ENCODE measurements at places on chromosomes 16 and 17. TPM values are rescaled to one million over a fixed set of nuclear protein-coding genes. Genes with fewer than 3 reads are reported as not detected.

GRCh38 chr17:54992797-54993639 is 24.5 kb downstream of the STXBP4 start:
- no peak for DNase-seq

- no peak for DNase-seq
Observed at GRCh38 chr16:16857603-16858283, 478.8 kb downstream of the NPIPA7 start.

DNA sequence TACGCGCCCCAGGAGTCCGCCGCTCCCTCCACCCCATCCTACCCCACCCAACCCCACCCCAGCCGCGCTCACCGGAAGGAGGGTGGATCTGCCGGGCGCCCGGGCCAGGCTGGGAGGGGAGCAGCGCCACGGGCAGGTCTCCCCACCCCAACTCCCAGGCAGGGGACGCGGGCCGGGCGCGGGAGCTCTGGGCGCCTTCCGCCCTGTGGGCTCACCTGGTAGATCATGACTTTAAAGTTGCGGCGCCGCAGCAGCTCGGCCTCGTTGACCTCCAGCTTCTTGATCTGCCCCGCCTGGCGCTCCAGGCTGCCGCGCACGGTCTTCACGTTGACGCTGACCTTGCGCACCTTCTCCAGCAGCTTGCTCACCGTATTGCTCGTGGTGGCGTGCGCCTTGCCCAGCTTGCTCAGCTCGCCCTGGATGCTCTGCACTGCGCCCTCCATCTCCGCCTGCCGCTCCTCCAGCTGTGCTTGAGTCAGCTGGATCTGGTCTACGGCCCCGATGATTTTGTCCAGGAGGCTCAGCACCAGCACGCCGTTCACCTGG is 571 bp downstream of the CAVIN1 start:
- DNase-seq: peak; percentile 76

- DNase-seq: no peak
Observed at GRCh38 chr16:79042886-79043285, 557.7 kb downstream of the MAF start.

- no peak for DNase-seq
Observed at GRCh38 chr17:39461926-39462569, 762 bp downstream of the CDK12 start.

DNA sequence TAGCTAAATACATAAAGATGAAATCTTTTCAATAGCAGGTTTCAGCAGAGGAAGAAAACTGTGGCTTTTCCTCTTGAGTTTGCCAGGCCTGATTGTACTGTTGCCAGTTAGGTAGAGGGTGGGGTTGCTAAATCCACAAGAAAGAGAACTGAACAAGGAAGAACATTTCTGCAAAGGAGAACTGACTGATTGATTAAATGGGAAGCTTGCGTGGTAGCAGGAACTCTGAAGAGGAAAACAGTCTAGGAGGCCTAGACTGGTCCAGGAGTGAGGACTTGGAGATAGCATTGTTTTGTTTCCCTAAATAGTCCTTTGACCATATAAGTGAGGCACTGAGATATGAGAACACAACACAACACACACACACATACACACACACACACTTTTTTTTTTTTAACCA is 18.8 kb downstream of the LRRC36 start:
- no peak for DNase-seq

DNA sequence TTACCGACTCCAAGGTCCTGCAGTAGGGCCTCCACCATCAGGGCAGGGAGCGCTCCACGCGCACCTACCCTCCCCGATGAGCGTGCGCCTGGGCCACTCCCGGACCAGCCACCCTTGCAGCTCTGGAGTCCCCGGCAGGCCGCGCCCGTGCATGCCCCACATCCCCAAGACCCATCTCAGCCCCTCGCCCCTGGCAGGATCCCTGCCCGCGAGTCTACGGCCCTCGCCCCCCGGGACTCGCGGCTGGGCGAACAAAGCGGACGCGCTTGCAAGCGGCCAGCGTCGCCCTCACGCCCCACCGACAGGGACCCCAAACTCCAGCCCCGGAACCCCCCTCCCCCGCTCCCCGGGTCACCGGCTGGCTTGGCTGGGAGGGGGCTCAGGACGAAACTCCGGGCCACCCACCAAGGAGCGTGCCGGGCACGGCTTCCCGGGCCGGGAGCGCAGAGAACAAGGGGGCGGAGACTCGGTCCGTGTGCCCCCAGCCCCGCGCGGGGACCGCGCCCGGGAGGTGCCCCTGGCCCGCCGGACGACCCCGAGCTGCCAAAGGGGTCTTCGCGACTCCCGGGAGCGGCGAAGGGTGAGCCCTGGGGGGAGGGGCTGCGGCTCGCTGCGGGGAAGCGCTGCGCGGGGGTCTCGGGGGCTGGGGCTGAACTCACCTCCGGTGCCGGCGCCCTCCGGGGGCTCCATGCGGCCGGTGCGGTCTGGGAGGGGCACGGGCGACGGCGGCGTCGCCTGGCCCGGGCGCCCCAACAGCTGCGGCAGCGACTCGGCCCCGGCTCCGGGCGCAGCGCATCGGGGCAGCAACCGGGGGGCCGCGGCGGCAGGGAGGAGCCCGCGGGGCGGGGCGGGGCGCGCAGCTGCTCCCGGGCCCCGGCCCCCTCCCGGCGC is at the start of gene DBNDD1:
DBNDD1 (minus strand) TSS at position 805 of the 891 bp plus-strand sequence; CDS start at position 690, 115 bp downstream.
- peak; percentile 61 for DNase-seq

DNA sequence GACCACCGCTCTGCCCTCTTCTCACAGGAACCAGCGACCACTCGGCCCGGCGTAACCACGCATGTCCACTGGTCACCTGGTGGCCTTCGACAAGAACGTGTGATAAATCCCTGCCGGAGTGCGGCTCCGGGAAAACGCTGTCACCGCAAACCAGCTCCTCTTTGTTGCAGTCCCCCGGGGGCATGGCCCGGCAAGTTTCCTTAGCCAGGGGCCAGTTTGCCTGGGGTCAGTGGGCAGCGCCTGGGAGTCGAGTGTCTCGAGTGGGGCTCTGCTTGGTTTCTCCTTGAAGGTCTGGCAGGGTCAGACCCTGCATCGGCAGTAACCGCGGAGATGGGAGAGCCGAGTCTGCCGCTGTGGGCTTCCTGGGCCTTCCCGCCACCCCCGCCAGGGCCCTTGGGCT is 52.5 kb downstream of the JPH3 start:
- DNase-seq: no peak

- DNase-seq: no peak
Observed at GRCh38 chr16:65743558-65743957, 621.7 kb upstream of the CDH11 start.

DNA sequence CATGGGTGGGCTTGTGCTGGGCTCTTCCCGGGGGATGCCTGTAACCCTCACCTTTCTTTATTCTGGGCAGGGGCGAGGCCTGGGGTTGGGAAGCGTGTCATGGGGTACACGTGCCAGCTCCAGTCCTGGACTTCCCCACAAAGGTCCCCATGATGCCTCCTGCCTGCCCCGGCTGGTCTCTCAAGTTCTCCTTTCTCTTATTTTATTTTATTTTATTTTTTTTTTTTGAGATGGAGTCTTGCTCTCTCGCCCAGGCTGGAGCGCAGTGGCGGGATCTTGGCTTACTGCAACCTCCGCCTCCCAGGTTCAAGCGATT is 8.6 kb downstream of the ATP2A3 start:
- DNase-seq: no peak

DNA sequence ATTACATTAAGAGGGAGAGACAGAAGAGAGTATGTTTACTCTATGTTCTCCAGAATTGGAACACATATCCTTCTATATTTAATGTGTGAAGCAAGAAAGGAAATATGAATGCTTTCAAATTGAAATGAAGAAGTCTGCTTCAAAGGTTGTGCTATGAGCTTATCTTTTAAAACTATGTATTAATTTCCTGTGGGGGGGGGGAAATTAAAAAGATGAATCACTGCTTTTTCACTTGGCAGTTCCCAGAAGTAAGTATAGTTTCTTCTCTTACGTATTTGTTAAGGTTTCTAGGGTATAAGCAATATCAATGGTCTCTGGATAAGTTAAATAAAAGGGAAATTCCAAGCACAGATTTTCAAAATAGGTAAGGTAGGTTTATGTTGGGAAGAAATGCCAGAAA is 7.0 kb downstream of the TERF2 start:
- no peak for DNase-seq

- DNase-seq: no peak
Observed at GRCh38 chr17:45784293-45784740, at the start of gene CRHR1. Gene CRHR1 (plus strand): TSS chr17:45784320. CDS start chr17:45784545, 225 bp downstream.

- no peak for DNase-seq
Observed at GRCh38 chr16:88514526-88515232, 55.5 kb upstream of the ZC3H18 start.

- DNase-seq: no peak
Observed at GRCh38 chr17:71792966-71793365, 327.9 kb upstream of the SOX9 start.

- no peak for DNase-seq
Observed at GRCh38 chr17:17252149-17252661, 15.2 kb upstream of the FLCN start.

DNA sequence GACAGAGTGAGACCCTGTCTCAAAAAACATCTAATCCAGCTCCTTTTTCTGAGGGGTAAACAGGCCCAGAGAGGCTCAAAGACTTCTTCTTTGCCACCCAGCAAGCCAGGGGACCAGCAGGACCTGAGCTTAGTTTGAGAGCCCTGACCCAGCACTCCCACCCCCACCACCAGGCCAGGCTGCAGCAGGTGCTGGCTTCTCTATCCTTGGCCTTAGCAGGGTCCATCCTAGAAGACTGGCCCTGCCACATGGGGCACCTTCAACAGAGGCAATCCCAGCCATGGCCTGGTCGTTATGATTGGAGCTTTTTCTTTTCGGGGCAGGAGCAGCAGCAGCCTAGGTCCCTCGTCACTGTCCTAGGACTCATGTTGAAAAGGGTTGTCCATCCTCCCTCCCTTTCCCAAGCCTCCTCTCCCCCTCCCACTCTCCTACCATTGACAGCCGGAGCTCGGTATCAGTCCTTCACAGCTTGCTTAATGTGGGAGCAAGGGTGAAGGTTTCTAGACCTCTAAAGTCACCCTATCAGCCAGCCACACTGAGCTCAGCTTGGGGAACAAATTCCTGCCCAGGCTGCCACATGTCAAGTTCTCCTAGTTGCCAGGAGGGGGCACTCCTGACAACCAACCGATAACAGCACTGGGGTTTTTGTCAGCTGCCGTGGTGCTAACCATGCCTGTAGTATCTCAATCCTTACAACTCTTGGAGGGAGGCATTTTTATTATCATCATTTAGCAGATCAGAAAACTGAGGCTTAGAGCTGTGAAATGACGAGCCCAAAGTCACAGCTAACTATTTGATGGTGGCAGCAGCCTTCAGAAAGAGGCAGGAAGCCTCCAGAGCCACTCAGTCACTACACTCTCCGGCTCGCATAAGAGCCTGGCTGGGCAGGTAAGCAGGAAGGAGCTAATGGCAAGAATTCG is 11.2 kb downstream of the MRPL27 start:
- no peak for DNase-seq

GRCh38 chr17:35728551-35728950 is 2.9 kb upstream of the RASL10B start:
- DNase-seq: no peak

GRCh38 chr17:34757611-34758010 is 178.2 kb downstream of the TMEM132E start:
- no peak for DNase-seq

GRCh38 chr16:30972872-30973271 is 12.1 kb upstream of the HSD3B7 start:
- DNase-seq: peak; percentile 40

DNA sequence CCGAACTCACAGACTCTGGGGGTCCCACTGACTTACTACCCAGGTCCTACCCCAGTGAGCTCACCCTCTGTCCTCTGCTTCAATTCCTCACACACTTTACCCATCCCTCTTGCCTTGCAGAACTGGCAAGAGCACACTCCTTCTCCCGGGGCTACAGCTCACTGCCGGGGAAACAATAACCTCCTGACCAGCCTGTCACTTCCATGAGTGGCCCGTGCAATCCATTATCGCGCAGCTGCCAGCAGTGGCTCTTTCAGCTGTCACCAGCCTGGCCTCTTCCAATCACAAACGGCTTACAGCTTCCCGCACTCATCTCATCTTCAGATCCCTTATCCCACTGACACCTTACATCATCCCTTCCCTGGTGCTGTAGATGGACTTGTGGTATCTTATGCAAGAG is 79.5 kb downstream of the CPPED1 start:
- peak; percentile 49 for DNase-seq

- DNase-seq: no peak
Observed at GRCh38 chr16:68972720-68973119, 129.4 kb downstream of the TANGO6 start.

GRCh38 chr16:74773446-74774222 is 986 bp downstream of the FA2H start:
- no peak for DNase-seq

DNA sequence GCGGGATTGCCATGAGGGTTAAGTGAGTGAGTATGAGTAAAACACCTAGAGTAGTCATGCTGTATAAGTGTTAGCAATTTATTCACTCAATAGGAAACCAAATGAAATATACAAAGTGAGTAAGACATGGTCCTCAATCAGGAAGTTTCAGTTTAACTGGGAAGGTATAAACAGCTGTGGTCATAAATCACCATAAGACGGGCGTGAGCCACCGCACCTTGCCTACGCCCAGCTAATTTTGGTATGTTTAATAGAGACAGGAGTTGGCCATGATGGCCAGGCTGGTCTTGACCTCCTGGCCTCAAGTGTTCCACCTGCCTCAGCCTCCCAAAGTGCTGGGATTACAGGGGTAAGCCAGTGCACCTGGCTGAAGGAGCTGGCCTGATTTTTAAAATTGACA is 27.0 kb downstream of the RNF135 start:
- no peak for DNase-seq

GRCh38 chr17:77875051-77875780 is 83.3 kb upstream of the TNRC6C start:
- no peak for DNase-seq

DNA sequence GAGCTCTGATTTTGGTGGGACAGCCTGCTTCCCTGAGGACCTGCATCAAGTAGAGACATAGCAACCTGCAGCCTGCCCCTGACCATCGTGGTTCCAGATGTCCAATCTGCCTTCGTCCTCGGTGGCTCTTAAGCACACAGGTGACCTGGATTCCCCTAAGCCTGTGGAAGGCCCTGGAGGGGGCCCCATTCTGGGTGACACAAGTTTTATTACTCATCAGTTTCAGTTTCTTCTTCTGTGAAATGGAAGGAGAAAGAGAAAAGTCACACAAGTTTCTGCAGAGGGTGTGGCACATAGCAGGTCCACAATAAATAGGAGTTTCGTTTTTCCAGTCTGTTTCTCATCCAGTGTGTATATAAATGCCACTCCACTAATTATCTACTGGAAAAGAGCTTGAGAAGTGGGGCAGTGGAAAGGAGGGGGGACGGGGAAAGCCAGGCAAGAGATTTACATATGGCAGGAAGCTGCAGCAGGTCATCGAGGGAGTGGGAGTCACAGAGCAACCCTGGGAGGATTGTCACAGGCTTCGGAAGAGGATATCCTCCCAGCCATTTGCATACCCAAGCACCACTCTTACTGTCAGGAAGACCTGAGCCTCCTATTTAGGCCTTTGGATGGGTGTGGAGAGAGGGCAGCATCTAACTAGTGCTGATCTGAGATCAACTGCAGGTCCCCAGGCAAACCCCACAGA is 10.0 kb upstream of the NOS2 start:
- no peak for DNase-seq

GRCh38 chr17:6449307-6449706 is 5.1 kb downstream of the PIMREG start:
- no peak for DNase-seq

The ZPBP2 gene
- polyA plus RNA-seq: not detected

The MT1M gene
- 18.0 TPM for polyA plus RNA-seq

The TBC1D3E gene
- polyA plus RNA-seq: not detected

The ITGAL gene
- 0.61 TPM for polyA plus RNA-seq

The HBQ1 gene
- polyA plus RNA-seq: not detected

The GUCY2D gene
- polyA plus RNA-seq: 0.09 TPM

The CCDC40 gene
- polyA plus RNA-seq: 4.9 TPM

The OTOA gene
- polyA plus RNA-seq: 0.07 TPM

The RHBDF2 gene
- 11.2 TPM for polyA plus RNA-seq

The CRYM gene
- 108 TPM for polyA plus RNA-seq

The RFWD3 gene
- 2.9 TPM for polyA plus RNA-seq

The NPTX1 gene
- 0.02 TPM for polyA plus RNA-seq
